ENCODE measurements at places on chromosomes 4 and X. TPM values are rescaled to one million over a fixed set of nuclear protein-coding genes. Genes with fewer than 3 reads are reported as not detected.

The PAGE2B gene
- not detected for total RNA-seq

The LRCH2 gene
- 3.3 TPM for total RNA-seq

The TMEM154 gene
- total RNA-seq = 13.3 TPM

The TCEAL7 gene
- 5.3 TPM for total RNA-seq

The VCX gene
- total RNA-seq = not detected

The GPR119 gene
- total RNA-seq = not detected

Measured in mammary microvascular endothelial cell (primary cell).